ENCODE measurements at places on chromosomes 4 and X. TPM values are rescaled to one million over a fixed set of nuclear protein-coding genes. Genes with fewer than 3 reads are reported as not detected.

The DIPK2B gene
- 33.7 TPM for polyA plus RNA-seq

The SCML2 gene
- 8.3 TPM for polyA plus RNA-seq

The GAGE13 gene
- polyA plus RNA-seq: not detected

The PNMA3 gene
- 2.6 TPM for polyA plus RNA-seq

The KCND1 gene
- 4.1 TPM for polyA plus RNA-seq

The OPRPN gene
- polyA plus RNA-seq: not detected

DNA sequence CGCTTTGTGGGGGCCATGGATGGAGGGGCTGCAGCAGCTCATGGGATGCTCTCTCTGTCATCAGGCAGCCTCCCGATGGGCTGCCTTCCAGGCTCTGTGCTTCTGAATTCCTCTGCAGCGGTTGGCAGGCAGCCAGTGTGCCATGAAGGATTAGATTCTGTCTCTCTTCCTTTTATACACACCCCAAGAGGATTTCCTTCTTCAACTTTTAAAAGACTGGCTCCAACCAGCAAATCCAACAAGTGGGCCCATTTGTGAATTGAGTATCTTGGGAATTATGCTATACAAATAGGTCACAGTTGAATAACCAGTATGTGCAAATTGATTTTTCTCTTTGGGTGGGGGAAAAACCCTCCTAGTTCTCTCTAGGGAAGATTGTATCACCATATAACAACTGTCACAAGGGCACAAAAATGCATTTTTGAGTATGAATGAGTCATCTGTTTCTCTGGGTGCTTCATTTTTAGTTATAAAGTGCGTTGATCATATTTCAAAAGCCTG is 96.8 kb upstream of the FAT1 start:
- peak; percentile 64 for DNase-seq

DNA sequence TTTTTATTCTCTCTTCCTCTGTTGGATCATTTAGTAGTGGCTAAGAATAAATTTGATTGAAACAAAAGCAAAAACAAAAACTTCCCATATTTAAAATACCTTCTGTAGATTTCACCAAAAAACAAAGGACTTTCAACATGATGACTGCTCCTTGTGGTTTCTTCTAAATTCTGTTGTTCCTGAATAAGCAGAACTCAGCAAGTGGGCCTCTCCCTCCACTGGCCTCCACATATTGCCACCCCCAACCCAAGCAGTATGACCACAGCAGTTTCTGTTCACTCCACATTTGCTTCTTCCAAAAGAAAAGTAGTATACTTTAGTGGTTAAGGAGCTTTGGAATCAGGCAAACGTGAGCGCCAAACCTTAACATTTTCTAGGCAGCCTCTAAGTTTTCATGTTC is 114.7 kb downstream of the COX18 start:
- no peak for DNase-seq

GRCh38 chrX:154486396-154487207 is at the start of gene UBL4A:
UBL4A (minus strand) TSS chrX:154486615; CDS start chrX:154486584, 31 bp downstream.
- DNase-seq: peak; percentile 66

- DNase-seq: no peak
These were observed 467 bp downstream of the HSD17B11 start for GRCh38 chr4:87390551-87390890.

- DNase-seq: no peak
These were observed 45.1 kb downstream of the OR13H1 start for GRCh38 chrX:131588995-131589394.

GRCh38 chr4:88021824-88022223 is 14.4 kb downstream of the PKD2 start:
- no peak for DNase-seq

Data from right lung (tissue), 10 donors.